ENCODE measurements at places on chromosomes 6 and 20. TPM values are rescaled to one million over a fixed set of nuclear protein-coding genes. Genes with fewer than 3 reads are reported as not detected.

RBM24 gene
- total RNA-seq, result 0.45 TPM

ABRACL gene
- 60.6 TPM for total RNA-seq

PSORS1C1 gene
- total RNA-seq, result 1.1 TPM

LTA gene
- not detected for total RNA-seq

KCNS1 gene
- total RNA-seq, result not detected

ZNF451 gene
- 87.2 TPM for total RNA-seq

CD40 gene
- 4.3 TPM for total RNA-seq

BMP7 gene
- 22.2 TPM for total RNA-seq

TSPO2 gene
- not detected for total RNA-seq

BCKDHB gene
- total RNA-seq, result 23.8 TPM

FAM83C gene
- total RNA-seq, result not detected

PXDC1 gene
- 33.8 TPM for total RNA-seq

HDGFL1 gene
- total RNA-seq, result 0.11 TPM

DDX39B gene
- 647 TPM for total RNA-seq
